ENCODE measurements at places on chromosomes 13 and 19.

DNA sequence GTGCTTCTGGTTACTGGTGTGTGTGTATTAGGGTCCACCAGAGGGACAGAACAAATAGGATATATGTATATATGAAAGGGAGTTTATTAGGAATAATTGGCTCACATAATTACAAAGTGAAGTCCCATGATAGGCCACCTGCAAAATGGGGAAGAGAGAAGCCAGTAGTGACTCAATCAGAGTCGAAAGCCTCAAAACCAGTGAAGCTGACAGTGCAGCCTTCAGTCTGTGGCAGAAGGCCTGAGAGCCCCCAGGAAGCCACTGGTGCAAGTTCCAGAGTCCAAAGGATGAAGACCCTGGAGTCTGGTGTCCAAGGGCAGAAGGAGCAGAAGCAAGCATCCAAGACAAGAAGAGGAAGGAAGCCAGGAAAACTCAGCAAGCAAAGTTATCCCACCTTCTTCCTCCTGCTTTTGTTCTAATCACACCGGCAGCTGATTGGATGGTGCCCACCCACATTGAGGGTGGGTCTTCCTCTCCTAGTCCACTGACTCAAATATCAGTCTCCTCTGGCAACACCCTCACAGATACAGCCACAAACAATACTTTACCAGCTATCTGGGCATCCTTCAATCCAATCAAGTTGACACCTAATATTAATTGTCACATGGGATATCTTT, 21.7 kb upstream of the SCEL start:
- no peak for DNase-seq

- no peak for DNase-seq
These were observed 4.6 kb upstream of the ABHD17A start for GRCh38 chr19:1889907-1890306.

- no peak for DNase-seq
These were observed 360.6 kb upstream of the TMTC4 start for GRCh38 chr13:101035119-101035620.

GRCh38 chr13:40340368-40341095, 325.9 kb downstream of the FOXO1 start:
- DNase-seq, result no peak

DNA sequence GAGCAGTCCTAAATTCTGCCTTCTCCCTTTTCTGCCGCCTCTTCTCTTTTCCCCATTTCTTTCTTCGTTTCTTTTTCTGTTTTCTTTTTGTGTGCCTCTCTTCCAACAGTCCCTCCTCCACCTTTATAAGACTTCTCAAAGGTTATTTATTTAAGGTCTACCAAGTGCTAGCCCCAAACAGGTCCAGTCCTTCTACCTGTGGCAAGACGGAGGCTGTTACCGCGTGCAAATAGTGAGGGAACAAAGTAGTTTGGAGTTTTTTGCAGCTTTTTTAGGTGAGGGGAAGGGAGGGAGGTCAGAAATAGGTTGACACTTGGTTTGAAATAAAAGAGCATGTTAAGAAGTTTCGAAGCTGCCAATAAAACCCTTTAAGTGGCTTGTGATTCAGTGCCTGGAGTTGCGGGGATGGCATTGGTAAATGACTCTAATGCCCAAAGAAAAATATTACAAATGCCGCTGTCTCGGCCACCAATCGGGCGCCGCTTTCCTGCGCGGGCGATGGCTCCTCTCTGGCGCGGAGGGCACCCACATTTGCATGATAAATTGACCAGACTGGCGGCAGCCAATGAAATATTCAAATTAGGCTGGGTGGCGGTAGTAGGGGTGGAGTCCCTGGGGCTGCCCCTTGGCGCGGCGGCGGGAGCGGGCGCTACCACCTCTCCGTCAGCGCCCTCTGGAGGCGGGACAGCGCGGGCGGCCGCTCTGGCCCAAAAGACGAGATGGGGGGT, 7.5 kb upstream of the TSHZ3 start:
- DNase-seq, result no peak

DNA sequence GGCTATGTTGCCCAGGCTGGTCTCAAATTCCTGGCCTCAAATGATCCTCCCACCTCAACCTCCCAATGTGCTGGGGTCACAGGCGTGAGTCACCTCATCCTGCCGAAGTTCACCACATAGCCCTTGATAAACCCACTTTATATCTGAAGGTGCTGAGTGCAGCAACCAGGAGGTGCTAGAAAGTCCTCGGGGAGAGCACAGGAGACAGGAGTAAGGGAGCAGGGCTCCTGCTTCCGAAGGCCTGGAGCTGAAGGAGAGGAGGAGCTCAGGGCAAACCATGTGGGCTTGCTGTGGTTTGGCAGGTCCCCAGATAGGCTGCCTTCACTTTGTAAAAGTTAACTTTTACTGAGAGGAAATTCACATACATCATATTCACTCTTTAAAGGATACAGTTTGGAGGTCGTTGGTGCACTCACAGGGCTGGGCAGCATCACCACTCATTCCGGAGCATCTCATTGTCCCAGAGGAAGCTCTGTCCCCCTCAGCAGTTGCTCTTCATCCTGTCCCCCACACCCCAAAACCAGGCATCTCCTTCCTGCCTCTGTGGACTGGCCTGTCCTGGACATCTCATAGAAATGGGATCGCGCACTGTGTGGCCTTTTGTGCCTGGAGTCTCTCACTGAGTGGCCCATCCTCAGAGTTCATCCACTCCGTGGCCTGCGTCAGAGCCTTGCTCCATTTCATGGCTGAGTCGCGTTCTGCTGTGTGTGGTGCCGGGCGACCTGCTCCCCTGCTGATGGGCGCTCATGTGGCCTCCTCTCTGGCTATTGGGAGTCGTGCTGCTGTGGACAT, 49.5 kb downstream of the KDM4B start:
- DNase-seq, result no peak

DNA sequence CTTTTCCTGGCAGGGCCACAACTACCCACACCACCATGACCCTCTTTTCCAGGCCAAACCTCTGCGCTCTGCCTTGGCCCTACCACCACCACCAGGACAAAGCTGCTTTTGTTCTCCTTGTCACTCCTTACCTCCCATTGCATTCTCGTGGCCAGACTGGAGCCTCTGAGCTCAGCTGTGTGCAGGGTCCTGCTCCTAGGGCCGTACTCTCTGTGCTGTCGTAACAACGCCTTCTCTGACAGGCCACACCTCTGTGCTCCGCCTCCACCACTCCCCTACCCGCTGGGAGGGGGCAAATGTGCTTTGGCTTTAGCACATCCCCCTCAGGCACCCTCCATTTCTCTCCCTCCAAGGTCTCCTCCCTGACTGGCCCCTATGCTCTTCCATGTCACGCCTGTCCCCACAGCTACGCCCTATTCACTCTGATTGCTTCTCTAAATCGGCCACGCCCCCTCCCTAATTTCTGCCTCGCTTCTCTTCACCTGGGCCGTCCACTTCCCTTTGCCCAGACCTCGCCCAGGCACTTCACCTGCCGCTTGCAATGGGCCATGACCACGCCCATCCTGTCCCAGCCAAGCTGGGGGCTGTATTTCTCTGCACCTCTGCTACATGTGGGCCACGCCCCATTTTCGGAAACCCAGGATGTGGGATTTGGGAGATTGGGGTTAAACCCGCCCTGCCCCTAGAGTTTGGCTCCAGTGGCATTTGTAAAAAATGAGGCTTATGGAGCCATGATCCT, 472.3 kb downstream of the KLF12 start:
- peak; percentile 4 for DNase-seq

GRCh38 chr19:54616057-54616456, 14.2 kb upstream of the LILRB1 start:
- no peak for DNase-seq

GRCh38 chr13:31786011-31786410, 46.7 kb downstream of the RXFP2 start:
- no peak for DNase-seq

DNA sequence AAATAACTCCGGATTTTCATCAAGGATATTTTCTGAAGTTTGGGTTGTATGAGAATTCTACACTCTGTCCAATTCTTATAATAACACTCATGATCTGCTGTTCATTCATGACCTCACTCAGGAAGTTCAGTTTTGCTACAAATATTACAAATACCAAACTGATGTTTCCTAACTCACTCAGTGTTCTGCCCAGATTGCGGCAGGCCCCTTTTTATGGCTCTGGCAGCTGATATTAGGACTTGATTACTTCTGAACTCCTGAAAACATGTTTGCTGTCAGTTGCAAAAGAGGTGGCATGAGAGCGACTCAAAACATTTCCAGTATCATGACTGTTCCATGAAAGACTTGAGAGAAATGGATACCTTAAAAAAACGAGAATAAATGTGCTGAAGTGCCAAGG, 188.0 kb downstream of the RGCC start:
- no peak for DNase-seq

- DNase-seq, result peak; percentile 41
These were observed 572 bp downstream of the UGGT2 start for GRCh38 chr13:96052656-96053002.

- DNase-seq, result no peak
These were observed 147.5 kb downstream of the DIAPH3 start for GRCh38 chr13:60016229-60016628.

- peak; percentile 84 for DNase-seq
These were observed 6.6 kb upstream of the FBXW9 start for GRCh38 chr19:12703046-12703445.

DNA sequence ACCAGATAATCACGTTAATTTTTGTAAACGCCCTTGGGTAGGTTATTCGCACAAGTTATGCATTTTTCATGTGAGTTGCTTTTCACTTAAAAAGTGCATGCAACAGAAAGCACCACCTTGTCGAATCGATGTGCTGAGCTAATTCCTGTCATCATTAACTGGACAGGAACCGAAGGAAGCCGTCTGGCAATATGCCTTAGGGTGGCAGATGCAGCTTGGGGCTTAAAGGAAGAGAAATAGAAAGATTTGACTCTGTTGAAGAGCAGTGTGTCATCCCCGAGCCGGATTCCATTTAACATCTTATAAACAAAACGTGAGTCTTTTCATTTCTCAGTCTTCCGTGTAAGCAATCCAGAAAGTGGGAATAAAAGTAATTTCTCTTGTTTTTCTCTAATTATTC, 70.0 kb downstream of the ATP11A start:
- no peak for DNase-seq

DNA sequence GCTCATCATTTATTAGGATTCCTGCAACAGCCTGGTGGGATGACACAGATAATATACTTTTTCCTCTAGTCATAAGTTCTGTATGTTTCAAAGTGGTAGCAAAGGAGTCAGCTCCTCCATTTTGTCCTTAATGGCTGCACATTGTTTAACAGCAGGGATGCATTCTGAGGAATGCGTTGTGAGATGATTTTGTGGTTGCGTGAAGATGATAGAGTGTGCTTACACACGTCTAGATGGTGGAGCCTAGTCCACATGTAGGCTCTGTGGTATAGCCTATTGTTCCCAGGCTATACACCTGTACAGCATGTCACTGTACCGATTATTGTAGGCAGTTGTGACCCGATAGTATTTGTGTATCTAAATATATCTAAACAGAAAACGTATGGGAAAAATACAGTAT, 4.6 kb downstream of the SMARCA4 start:
- DNase-seq, result no peak

DNA sequence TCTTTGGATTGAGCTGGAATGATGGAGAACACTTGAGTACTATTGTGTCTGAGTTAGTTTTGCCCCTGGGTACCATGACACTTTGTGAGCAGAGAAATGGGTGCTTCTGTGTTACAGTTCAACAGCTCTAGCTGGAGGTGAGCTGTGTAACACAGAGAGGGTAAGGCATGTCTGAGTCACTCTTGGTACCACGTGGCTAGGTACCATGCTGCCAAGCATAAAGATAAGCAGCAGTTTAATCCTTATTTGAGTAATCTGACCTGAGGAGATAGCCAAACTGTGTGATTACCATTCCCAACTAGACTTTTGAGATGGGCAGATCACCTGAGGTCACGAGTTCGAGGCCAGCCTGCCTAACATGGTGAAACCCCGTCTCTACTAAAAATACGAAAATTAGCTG, 122.0 kb downstream of the OLFM4 start:
- DNase-seq, result no peak

- no peak for DNase-seq
These were observed 224.9 kb upstream of the STARD13 start for GRCh38 chr13:33510350-33510970.

GRCh38 chr13:20019043-20019442, 60.5 kb downstream of the ZMYM2 start:
- DNase-seq, result no peak

- DNase-seq, result no peak
These were observed 690.8 kb upstream of the ARGLU1 start for GRCh38 chr13:107258599-107259187.

DNA sequence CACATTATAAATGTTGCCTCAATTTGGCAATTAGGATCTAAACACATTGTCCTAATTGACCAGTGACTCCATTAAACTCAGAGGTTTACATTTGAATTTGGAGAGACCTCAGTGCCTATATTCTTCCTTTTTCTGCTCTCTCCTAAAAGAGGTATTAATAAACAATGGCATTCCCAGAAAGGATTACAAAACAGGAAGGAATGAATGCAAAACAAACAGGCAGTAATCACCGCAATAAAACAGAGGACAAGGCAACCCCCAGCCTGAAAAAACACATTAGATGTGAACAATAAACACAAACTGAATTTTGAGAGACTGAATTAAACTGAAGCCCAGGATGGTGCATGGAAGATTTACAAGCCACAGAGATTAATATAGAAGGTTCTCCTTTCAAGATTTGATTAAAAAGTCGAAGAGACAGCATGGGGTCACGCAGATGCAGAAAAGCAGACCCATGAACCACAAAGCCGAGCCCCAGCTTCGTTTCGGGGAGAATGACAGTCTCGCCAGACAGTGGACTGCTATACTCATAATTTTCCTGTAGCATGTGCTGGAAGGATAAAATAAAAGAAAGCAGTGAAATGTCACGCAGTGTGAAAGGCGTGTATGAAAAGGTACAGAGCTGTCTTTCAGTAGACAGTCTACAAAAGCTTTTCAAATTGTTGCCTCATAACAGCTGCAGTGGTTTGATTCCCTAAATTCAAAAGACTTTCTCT, 503.0 kb downstream of the LIG4 start:
- DNase-seq, result no peak

GRCh38 chr19:41670755-41671154, 17.3 kb downstream of the CEACAM7 start:
- no peak for DNase-seq

- DNase-seq, result no peak
These were observed 463 bp upstream of the POMP start for GRCh38 chr13:28658539-28658795.

DNA sequence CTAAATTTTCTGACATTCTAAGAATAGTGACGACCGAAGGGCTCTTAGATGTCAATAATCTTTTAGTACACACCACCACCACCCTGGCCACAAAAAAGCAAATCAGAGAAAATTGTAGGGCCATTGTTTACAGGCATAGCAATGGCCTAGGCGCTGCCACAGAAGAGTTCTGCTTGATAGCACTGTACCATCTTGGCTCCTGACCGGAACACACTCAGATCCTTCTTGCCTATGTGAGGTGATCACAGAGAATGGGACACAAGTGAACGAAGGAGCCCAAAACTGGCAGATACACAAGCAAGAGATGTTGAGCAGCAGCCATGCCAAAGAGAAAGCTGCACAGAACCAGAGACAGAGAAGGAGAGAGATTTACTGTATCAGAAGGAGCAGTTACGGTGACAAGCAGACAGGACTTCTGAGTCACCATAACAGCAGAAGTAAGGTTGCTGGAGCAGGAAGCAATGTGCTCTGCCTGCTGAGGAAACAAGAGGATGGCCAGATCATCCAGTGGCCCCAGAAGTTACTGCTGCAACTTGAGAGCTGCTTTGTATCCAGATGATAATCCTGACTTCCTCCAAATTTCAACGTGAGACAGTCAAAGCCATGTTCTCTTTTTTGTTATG, 105.2 kb downstream of the SLITRK6 start:
- peak; percentile 62 for DNase-seq

- DNase-seq, result no peak
These were observed 566 bp upstream of the CCDC97 start for GRCh38 chr19:41309180-41310032.

GRCh38 chr13:110560601-110561343, 750 bp downstream of the RAB20 start:
- DNase-seq, result no peak

- no peak for DNase-seq
These were observed 122.9 kb downstream of the TSHZ3 start for GRCh38 chr19:31226151-31226935.

Data from SK-N-DZ (cell line).